ENCODE measurements at places on chromosomes 2 and 18.

- DNase-seq, result no peak
These were observed 10.5 kb downstream of the GDF7 start for GRCh38 chr2:20677301-20678085.

GRCh38 chr18:70523035-70523791, 234.4 kb downstream of the SOCS6 start:
- no peak for DNase-seq

DNA sequence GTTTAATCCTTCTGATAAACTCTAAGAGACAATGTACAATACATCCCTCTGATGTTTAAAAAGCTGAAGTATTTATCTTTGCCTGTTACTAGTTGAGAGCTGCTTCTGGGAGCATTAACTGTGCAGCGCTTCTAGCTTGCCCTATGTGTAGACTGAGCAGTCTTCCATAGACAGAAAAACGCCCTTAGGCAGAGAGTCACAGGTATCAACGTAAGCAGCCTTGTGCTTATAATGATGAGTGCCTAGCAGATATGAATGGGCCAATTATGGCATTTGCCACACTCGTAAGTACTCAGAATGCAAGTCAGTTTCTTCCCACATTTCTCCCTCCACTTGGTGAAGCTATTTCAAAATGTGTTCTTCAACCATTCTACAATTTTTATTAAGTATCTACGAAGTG, 731.1 kb upstream of the SLC8A1 start:
- no peak for DNase-seq

- DNase-seq, result no peak
These were observed 261.7 kb downstream of the GPD2 start for GRCh38 chr2:156697906-156698305.

DNA sequence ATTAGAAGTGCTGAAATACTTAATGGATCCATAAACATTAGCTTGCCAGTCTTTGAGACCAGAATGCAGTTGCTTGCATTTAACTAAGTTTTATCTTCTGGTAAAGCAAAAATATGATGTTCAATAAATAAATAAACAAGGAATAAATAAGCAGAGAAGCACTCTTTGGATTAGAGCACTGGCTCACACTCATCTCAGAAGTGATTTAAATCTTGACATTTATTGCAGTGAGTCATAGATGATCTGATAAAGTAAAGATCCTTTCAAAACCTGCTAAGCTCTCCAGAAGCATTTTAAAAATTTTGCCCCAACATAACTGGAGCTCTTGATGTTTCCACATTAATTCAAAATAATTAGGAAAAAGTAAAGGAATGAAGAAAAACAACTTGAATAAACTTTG, 66.8 kb downstream of the KYNU start:
- DNase-seq, result no peak

DNA sequence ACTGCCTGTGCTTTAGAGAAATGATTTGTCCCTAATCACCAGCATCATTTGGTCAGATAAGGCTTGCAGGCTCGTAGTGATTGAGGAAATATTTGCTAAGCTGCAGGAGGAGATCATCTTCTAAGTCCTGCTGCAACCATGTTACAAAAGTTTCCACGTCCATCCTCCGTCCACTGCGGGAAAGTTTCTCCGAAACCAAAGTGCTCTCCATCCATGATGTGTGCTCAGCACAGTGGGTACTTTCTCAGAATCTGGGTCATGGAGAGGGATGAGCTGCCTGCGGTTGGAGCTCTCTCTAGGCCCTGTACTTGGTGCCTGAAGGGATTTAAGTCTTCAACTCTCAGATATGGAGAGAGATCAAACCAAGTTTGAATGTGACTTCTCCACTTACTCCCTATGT, 39.3 kb downstream of the IL1RL2 start:
- no peak for DNase-seq

GRCh38 chr2:236195726-236196125, 27.5 kb upstream of the GBX2 start:
- DNase-seq, result no peak
